ENCODE measurements at places on chromosomes 2 and 18.

GRCh38 chr2:124353656-124354055, 328.6 kb downstream of the CNTNAP5 start:
- no peak for DNase-seq

- no peak for DNase-seq
Measured at GRCh38 chr2:30807249-30807648, at the start of gene CAPN13. Gene CAPN13, minus strand, starts transcription at chr2:30807446. Its CDS starts 20,121 bp downstream, at chr2:30787325.

DNA sequence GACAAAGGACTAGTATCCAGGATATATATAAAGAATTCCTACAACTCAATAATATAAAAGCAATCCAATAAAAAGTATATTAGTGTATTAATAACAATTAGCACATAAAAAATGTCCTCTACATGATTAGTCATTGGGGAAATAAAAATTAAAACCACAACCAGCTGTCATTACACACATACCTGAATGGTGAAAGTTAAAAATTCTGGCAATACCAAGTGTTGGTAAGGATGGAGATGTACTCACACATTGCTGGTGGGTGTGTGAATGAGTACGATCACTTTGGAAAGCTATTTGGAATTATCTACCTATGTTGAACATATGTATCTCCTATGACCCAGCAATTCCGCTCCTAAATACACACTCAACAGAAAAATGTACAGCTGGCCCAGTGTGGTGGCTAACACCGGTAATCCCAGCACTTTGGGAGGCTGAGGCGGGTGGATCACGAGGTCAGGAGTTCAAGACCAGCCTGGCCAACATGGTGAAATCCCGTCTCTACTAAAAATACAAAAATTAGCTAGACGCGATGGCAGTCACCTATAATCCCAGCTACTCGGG, 14.3 kb upstream of the NOL10 start:
- no peak for DNase-seq

GRCh38 chr2:41647468-41648050, 400.3 kb upstream of the PKDCC start:
- no peak for DNase-seq

DNA sequence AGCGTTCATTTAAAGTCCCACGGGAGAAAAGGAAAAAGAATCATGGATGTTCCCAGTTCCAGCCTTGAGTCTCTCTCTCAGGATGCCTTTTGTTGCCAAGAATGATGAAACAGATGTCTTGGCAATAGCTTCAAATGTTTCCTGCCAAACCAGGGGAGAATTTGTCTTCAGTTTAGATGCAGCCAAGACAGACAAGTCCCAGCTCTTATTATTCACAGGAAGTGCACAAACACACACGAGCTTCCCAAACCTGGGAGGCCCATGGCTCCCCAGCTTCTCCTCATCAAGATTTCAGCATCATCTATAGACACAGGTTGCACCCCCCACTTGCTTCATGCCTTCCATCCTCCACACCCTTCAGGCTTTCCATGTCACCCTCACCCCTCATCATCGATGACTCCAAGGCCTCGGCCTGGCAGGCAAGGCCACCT, 45.9 kb downstream of the HS1BP3 start:
- no peak for DNase-seq

DNA sequence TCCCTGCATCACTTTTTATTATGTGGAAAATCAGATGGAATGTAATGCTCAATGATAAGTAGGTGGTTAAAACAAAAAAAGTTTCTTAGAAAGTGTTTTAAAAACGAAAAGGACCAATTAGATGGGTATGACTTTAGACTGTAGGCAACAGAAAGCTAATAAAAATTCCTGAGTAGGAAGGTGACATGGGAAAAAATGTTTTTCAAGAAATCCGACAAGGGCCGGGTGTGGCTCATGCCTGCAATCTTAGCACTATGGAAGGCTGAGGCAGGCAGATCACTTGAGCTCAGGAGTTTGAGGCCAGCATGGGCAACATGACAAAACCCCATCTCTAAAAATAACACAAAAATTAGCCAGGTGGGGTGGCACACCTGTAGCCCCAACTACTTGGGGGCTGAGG, 126.1 kb downstream of the THADA start:
- DNase-seq, result no peak

GRCh38 chr18:79525556-79526467, 130.1 kb downstream of the NFATC1 start:
- no peak for DNase-seq

Data from GM12892 (cell line).